ENCODE measurements at places on chromosomes 11 and 22.

- DNase-seq: no peak
These were observed 86.4 kb upstream of the SEZ6L start for GRCh38 chr22:26082866-26083265.

DNA sequence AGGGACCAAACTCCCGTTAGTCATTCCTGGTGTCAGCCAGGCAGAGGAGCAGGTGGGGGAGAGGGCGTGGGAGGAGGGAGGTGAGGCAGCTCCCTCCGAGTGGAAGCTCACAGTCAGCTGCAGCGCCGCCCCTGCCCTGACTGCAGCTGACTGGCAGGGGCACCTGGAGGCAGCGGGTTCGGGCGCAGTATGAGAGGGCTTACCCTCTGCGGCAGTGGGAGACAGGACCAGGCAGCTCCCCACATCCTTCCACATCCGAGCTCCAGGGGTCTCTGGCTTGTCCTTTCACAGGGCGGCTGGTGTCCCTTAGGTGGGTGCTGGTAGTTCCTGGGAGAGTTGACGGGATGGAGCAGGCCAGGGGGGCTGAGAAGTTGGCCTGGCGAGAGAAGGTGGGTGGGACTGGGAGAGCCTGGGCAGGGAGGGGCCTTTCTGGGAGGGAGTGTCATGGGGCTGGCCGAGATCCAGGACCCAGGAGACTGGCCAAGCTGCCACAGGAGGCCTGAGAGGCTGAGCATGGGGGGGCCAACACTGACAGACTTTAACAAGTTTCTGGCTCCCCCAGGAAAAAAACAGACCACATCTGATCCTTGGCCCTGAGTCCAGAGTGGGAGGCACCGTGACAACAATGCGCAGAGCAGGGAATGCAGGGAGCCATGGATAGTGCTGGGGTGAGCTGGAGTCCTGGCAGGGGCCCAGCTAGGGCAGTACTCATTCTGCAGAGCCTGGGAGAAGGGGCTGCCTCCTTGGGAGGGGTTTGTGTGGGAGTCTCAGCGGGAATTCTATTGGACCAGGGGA lies 4.9 kb downstream of the ADORA2A start:
- DNase-seq: peak; percentile 25

DNA sequence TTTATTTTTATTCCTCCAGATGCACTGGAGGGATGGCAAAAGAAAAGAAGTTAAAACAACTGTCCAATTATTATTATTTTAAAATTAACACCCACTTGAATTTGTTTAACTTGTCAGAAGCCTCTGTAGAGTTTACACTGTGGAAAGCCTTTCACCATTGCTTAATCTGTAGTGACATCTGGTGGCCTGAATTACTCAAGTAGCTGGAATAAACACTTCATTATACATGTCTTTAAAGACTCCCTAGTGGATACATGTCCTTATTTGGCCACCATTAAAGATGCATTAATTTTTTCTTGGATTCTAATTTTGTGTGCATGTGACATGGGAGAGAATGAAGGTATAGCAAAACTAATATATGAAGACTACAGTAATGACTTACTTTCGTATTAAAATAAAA lies 1496.5 kb downstream of the FAM181B start:
- peak; percentile 18 for DNase-seq

- no peak for DNase-seq
These were observed 17.8 kb downstream of the POU2AF1 start for GRCh38 chr11:111361052-111361801.

DNA sequence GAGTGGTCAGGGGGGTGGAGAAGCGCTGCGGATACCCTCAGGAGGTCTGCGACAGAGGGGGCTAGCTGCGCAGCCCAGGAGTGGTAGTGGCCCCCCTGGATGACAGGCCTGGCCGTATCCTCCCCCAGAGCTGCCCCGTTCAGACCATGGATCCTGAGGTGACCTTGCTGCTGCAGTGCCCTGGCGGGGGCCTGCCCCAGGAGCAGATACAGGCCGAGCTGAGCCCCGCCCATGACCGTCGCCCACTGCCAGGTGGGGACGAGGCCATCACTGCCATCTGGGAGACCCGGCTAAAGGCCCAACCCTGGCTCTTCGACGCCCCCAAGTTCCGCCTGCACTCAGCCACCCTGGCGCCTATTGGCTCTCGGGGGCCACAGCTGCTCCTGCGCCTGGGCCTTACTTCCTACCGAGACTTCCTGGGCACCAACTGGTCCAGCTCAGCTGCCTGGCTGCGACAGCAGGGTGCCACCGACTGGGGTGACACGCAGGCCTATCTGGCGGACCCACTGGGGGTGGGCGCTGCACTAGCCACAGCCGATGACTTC lies 505 bp downstream of the NUDT22 start:
- DNase-seq: no peak

DNA sequence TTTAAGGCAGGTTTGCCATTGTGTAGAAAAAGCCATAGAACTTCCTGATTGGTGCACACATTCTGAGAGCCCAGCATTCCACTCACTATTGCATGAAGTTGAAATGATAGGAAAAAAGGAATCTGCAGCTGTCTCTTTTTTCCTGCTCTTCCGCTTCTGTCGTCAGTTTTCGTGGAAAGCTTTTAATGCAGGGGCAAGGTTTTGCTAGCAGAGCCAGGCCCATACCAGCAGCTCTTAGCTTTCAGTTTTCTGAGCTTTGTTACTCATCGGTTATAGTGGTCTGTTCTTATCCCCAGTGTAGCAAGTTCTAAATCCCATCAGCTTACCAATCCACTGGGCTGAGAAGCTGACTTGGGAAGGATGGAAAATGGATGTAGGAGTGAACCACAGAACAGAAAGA lies 162.9 kb upstream of the TTC12 start:
- DNase-seq: no peak

- DNase-seq: peak; percentile 85
These were observed 95.9 kb downstream of the CADM1 start for GRCh38 chr11:115408036-115408921.

GRCh38 chr22:37972527-37972926 lies 11.8 kb downstream of the SOX10 start:
- no peak for DNase-seq

DNA sequence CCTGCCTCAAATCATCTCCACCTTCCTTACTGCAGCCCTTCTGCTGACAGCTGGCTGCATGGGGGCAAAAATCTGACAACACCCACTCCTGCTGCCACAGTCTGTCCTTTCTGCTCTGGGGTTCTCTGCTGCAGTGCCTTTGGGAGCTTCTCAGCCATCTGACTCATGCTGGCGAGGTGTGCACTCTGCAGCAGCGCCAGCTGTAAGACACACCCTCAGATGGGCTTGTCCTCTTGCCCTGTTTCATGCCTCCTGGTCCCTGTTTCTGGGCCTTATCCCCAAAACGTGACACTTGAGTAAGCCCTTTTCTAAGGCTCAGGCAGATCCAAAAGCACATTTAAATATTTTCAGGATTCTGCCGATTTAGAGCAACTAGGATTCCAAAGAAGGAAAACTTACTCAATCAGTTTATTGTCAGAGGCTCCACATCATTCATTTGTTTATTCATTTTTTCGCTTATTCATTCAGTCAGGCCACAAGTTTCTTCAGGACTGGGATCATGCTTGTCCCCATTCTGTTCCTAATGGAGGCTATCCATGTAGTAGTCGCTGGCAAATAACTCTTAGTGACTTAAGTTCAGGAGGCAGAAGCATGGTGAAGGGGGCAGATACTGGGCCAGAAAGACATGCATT lies 60.2 kb downstream of the SMIM38 start:
- no peak for DNase-seq

DNA sequence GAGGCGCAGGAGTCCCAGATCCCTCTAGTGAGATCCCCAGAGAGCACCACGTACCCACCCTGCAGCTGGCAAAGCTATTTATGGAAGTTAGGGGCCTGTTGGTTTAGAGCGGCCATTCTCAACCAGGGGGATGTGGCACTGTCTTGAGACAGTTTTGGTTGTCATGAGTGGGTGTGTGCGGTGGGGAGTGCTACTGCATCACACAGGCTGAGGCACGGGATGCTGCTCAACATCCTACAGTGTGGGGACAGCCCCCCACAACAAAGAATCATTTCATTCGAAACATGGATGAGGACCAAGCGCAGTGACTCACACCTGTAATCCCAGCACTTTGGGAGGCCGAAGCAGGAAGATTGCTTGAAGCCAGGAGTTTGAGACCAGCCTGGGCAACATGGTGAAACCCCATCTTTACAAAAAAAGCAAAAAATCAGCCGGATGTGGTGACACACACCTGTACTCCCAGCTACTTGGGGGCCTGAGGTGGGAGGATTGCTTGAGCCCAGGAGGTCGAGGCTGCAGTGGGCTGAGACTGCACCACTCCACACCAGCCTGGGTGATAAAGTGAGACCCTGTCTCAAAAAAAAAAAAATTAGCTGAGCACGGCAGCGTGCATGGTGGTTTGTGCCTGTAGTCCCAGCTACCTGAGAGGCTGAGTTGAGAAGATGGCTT lies 28.2 kb downstream of the GGT5 start:
- DNase-seq: no peak

DNA sequence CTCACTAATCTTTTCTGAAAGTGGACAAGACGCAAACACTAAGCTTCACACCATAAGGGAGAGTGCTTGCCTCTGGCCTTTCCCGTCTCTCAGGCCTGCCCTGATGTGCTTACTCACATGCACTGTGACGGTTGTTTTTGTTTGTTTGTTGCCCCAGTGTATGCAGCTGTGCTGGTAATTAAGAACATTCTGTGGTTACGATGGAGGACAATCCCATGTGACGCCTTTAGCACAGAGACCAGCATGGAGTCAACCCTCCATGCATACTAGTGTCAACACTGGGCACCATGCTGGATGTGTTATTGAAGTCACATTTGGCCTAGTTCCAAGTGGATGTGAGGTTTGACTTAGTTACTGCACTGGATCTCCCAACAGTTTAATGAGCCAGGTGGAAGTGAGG lies 27.8 kb upstream of the CDON start:
- DNase-seq: no peak
